ENCODE measurements at places on chromosomes 11 and 22.
A peak's percentile ranks its signal among the peaks of the same experiment; 100 is the strongest.

DNA sequence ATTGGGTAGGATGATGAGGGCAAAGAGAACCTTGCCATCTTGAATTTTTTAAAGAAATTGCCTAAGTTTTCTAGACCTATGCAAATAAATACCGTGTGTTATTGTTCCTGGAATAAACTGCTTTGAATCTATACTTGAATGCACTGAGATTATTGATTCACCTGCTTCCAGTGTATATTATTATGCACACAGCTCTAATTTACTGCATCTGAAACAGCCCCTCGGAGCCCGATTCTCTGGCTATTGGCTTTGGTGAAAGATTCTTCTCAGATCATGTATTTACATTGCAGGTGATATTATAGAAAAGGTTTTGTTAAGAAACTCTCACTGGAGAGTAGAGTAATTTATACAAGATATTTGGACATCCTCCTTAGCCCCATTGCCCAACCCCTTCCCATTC is 254.2 kb downstream of the TENM4 start:
- DNase-seq, result no peak

GRCh38 chr11:19970944-19971343 is 189.3 kb downstream of the DBX1 start:
- peak; percentile 22 for DNase-seq

- no peak for DNase-seq
These were observed 44.3 kb upstream of the ADORA2A start for GRCh38 chr22:24383061-24383460.

DNA sequence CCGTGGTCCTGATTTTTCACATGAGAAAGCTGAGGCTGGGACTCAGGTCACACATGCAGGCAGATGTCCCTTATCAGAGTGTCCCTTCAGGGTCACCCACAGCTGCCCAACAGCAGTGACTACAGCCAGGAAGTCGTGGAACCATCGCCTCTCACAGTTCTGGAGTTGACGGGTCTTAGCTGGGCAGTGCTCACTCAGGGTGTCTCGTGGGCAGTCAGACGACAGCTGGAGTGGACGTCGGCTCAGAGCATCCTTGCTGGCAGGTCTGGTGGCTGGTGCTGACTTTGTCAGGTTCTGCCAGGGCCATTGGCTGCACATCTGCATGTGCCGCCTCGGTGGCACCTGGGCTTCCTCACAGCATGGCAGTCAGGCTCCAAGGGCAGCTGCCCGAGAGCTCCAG is 35.6 kb upstream of the TH start:
- DNase-seq, result no peak

DNA sequence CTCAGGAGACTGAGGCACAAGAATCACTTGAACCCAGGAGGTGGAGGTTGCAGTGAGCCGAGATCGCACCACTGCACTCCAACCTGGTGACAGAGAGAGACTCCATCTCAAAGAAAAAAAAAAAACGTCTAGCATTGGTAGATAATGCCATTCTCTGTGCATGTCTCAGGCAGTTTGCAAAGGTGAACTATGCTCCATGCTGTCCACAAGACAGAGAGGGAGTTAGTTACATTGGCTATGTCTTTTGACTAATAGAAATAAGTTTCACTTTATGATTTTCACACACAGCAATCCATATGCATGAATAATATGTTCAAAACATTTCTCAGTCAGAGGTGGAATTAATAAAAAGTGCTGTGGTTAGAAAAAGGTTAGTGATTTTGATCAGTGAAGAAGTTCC is 591.4 kb downstream of the ETS1 start:
- DNase-seq, result no peak
